ENCODE measurements at places on chromosomes 5 and 9. TPM values are rescaled to one million over a fixed set of nuclear protein-coding genes. Genes with fewer than 3 reads are reported as not detected.

The BARHL1 gene
- not detected for total RNA-seq

The PLPP6 gene
- 5.9 TPM for total RNA-seq

GRCh38 chr5:39794513-39795210, 369.9 kb upstream of the DAB2 start:
- no peaks in the 10 kb centered on the region for H3K36me3 ChIP-seq
- DNase-seq = no peak
- H3K27ac ChIP-seq = no peak overlapping the region

GRCh38 chr9:110592044-110592830, 12.7 kb upstream of the SVEP1 start:
- H3K27ac ChIP-seq = no peak overlapping the region
- H3K4me1 ChIP-seq = no peaks in the 10 kb centered on the region
- no peaks in the 10 kb centered on the region for H3K27me3 ChIP-seq
- H3K36me3 ChIP-seq = no peaks in the 10 kb centered on the region

DNA sequence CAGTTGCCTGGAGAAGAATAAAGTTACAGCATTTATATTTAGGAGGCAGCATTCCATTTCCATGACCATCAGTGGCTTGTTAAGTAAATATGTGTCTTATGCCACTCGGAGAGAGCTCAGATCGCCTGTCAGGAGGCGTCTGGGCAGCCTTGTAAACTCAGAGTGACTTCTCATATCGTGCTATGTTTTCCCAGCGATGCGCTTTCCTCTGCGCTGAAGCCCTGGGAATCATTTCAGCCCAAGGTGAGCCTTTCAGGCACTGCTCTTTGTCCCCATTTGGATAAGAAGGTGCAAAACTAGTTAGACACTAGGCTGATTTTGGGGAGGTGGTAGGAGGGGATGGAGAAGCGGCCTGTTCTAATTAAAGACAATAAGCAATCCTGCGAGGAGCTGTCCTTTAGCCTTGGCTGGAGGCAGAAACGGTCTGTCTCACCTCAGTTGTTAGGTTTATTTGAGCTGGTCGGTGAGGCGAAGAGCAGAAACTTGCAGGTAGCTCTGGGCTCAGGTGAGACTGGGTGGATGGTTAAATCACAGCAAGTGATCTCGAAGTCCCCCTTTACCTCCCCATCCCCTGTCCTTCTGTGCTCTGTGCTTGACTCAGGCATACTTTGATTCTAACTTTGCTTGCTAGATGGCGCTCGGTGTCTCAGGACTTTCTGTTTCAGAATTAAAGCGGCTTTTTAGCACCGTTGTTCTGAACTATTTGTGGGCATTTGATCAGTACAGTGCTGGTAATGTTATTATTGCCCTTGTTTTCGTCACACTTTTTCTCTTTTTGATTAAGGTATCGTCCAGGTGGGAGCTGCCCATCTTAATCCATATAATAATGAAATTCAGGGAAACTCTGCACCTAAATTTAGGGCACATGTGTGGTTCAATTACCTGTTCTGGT, 24.6 kb downstream of the NR2F1 start:
- no peak overlapping the region for H3K27ac ChIP-seq
- H3K4me3 ChIP-seq = no peak overlapping the region
- no peak for DNase-seq
- peaks cover 7% of the 10 kb centered on the region for H3K4me1 ChIP-seq
- no peaks in the 10 kb centered on the region for H3K36me3 ChIP-seq

GRCh38 chr5:35651002-35651756, 33.5 kb downstream of the SPEF2 start:
- DNase-seq = peak; percentile 46
- no peak overlapping the region for H3K4me3 ChIP-seq
- no peak overlapping the region for H3K27ac ChIP-seq
- peaks cover 5% of the 10 kb centered on the region for H3K36me3 ChIP-seq

GRCh38 chr9:112149211-112149610, 25.9 kb downstream of the SUSD1 start:
- DNase-seq = no peak
- no peaks in the 10 kb centered on the region for H3K4me1 ChIP-seq
- no peak overlapping the region for H3K27ac ChIP-seq
- peaks cover 16% of the 10 kb centered on the region for H3K36me3 ChIP-seq

The PCDHB15 gene
- not detected for total RNA-seq

The DENND4C gene
- 25.0 TPM for total RNA-seq

DNA sequence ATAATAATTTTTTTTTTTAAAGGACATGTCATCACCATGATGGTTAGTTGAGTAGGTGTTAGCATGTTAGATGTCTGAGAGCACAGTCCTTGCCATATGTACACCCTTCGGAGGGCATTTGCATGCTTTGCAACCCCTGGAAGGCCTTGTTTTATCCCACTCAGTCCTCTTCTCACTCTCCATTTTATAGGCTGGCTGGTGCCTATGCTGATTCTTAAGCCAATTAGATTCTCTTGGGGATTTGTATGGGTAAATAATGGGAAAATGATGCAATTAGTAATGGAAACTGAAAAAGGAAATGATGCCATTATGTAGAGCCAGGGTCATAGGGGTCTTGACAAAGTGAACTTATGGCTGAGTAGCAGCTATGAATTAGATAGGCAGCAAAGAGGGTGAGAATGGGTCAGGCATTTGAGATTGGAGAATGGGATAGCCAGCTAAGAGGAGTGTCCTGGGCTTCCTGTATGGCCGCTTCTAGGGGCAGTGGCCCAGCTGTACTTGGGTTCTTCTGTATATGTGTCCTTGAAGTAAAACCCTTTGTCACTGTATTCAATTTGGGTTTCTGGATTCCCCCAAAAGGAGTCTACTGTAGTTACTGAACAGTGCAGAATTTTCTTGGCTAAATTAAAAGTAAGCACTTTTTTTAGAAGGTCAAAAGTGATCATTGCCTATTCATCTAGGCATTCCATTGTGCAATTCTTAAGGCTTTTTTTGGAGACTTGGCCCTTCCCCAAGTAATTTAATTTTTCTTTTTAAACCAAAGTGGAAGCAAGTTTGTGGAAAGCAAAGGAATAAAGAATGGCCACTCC, 31.6 kb downstream of the LRRTM2 start:
- H3K27ac ChIP-seq = no peak overlapping the region
- peaks cover 18% of the 10 kb centered on the region for H3K4me1 ChIP-seq
- H3K4me3 ChIP-seq = no peak overlapping the region
- peaks cover 2% of the 10 kb centered on the region for H3K36me3 ChIP-seq
- no peaks in the 10 kb centered on the region for H3K27me3 ChIP-seq
- no peak for DNase-seq

- H3K27ac ChIP-seq = no peak overlapping the region
- H3K36me3 ChIP-seq = peaks cover 1% of the 10 kb centered on the region
- H3K4me3 ChIP-seq = no peak overlapping the region
- H3K4me1 ChIP-seq = peaks cover 2% of the 10 kb centered on the region
Observed at GRCh38 chr5:60651872-60652620, 47.9 kb downstream of the DEPDC1B start.

The HTR4 gene
- total RNA-seq = not detected

DNA sequence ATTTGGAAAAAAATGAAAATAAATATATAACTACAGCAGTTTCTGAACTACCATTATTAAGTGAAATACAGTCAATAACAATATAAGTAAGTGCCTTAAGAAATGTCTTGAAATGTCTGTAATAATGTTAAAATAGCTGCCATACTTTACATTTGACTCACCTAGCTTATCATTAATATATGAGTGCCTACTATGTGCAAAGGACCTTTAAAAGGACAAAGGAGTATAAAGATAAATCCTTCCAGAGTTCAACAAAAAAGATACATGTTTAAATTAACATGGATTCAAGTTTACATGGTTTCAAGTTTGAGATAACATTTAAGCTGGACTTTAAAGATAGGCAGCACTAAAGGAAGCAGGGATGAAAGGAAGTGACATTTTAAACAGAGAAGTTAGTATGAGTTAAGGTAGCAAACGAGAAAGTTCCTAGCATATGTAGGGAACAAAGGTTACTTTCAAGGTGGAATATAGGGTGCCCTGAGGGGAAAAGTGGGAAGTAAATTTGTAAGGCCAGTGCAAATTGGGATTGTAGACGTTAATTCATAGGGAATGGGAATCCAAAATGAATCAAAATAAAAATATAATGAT, 8.9 kb downstream of the ITGA1 start:
- no peak for DNase-seq
- peaks cover 18% of the 10 kb centered on the region for H3K36me3 ChIP-seq
- H3K4me1 ChIP-seq = peaks cover 36% of the 10 kb centered on the region
- H3K27me3 ChIP-seq = peaks cover 23% of the 10 kb centered on the region
